GM12864 (cell line): ENCODE measurements at places on chromosomes 3 and 15.
A peak's percentile ranks its signal among the peaks of the same experiment; 100 is the strongest.

DNA sequence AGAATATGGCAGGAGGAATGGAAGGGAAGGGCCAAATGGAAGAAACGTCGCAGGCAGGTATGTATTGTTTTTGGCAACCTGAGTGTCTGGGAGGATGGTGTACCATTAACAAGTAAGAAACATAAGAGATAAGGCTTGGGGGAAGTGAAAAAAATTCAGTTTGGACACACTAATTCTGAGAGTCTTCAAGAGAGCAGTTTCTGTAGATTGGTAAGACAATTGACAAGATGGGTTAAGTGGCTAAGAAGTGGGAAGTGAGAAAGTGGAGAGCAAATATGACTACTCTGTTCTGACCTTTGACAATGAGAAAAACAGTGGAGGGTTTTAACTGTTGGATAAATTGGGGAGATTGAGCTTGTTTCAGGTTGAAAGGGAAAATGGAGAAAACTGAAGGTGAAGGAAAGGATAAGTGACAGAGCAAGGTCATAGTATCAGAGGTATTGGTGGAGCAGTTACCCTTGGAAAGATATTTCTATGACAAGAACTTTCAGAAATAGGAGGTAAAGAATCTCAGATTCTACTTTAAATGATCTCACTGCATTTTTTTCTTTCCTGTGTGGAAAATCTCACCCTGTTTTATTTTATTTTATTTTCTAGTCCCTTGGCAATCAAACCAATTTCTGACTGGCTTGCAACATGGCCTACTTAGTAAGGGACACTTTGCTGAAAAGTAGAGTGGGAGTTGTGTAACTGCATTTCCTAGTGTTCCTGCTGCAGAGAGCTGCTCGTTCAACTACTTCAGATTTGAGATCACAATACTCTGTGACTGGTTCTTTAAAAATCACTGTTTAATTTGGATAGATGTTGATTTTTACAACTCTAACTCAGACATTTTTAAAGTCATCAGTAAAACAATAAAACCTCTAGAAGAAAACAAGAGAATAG is 23.1 kb upstream of the GABPB1 start:
- peak; percentile 89 for DNase-seq

GRCh38 chr3:193874512-193874911 is 261.4 kb upstream of the HES1 start:
- DNase-seq: no peak

DNA sequence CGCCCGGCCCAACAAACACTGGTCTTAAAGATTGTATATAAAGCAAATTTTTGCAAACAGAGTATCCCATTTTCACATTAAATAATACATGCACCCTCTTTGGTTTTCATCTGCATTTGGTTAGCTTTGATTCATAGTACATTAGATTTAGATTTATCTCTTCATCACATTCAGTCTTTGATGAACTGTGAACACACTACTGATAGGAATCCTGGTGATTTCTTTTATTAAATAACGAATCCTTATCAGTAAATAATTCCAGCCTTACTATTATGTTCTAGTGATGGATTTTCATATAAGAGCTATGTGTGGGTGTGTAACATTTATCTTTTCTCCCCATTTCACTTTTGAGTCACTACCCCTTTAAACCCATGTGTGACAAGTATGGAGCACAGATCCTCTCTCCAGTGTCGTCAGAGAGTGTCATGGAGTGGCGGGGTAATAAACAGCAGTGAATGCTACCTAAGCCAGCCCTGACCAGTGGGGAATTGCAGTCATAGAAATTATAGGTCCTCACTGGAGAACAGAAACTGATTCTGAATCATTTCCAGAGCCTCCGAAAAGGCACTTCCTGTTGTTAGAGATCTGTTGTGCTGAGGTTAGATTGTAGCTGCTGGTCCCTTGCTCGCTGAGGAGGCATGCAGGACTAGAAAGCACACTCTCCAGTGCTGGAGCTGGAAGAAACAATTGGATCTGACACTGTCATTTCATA is 22.0 kb downstream of the SLC7A14 start:
- DNase-seq: peak; percentile 44

DNA sequence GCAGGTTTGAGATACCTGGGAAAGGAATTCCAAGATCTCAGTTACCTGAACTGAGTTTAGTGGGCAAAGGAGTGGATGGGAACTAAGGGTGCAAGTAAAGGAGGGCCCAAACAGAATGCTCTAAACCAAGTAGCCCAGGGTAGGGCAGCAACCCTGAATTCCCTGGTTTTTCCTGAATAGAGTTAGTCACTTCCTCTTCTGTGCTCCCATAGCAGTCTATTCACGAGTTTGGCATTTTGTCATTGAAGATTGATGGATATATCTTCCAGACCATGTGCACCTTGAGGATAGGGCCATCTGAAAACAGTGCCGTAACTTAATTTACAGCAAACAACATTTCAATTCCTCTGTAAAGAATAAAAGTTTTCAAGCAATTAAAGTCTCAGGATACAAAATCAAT is 18.5 kb upstream of the PTX3 start:
- DNase-seq: no peak

DNA sequence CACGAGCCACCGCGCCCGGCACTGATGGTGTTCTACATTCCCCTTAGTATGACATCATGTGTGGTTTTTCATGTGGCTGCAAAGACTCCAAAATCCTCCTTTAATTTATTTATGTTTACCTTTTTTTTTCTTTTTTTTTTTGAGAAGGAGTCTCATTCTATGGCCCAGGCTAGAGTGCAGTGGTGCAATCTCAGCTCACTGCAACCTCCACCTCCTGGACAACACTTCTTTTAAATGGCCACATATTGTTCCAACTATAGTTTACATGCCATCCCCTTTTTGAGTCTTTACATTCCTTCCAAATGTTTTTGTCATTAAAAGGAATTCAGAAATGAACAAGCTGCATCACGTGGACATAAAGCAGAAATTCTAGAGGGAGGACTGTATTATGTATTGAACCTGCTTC is 10.3 kb upstream of the CDV3 start:
- DNase-seq: no peak

DNA sequence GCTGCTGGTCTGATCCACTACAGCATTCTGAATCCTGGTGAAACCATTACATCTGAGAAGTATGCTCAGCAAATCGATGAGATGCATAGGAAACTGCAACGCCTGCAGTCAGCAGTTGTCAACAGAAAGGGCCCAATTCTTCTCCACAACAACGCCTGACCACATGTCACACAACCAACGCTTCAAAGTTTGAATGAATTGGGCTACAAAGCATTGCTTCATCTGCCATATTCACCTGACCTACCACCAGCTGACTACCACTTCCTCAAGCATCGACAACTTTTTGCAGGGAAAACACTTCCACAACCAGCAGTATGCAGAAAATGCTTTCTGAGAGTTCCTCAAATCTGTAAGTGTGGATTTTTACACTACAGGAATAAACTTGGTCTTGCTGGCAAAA is 54.7 kb upstream of the C2CD4B start:
- no peak for DNase-seq

- no peak for DNase-seq
Measured at GRCh38 chr3:175985781-175986180, 1126.6 kb downstream of the NAALADL2 start.

DNA sequence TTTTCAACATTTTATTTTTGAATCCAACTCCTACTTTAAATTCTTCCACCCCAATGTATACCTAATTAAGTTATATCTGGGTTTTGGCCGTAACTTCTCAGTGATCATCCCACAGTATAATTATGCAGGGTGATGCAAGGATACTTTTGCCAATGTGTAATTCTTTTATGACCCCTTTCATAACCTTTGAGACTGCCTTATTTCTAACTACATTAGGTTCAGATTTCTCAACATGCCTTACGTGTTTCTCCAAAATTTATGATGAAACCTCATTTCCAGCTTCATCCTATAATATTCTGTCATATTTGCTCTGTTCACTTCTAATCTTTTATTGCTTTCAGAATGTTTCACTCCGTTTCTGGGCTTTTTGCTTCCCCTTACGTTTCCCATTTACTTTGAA is 1229.6 kb upstream of the ALCAM start:
- no peak for DNase-seq

DNA sequence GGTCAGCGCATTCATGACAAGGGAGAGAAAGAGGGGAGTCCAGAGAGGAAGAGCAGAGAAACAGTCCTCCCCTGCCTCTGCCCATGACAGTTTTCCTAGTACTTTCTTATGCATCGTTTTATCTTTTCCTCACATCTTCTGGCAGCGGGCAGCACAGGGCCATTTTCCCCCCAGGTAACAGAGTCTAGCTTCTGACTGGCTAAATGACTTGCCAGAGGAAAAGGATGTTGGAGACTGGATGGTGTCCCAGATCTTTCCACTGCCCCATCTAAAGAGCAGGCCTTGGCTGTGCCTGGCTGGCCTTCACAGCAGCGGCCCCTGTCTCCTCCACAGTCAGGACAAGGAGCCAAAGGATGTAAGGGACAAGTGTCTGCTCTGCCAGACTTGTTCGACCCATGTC is 59.3 kb downstream of the CTDSPL start:
- DNase-seq: no peak

- DNase-seq: no peak
Measured at GRCh38 chr3:10883478-10884234, 67.6 kb downstream of the SLC6A11 start.

GRCh38 chr3:65988411-65989180 is 50.1 kb downstream of the MAGI1 start:
- no peak for DNase-seq

- DNase-seq: no peak
Measured at GRCh38 chr3:190385731-190386688, 2.0 kb upstream of the CLDN16 start.

- no peak for DNase-seq
Measured at GRCh38 chr3:242602-243355, 46.2 kb downstream of the CHL1 start.

DNA sequence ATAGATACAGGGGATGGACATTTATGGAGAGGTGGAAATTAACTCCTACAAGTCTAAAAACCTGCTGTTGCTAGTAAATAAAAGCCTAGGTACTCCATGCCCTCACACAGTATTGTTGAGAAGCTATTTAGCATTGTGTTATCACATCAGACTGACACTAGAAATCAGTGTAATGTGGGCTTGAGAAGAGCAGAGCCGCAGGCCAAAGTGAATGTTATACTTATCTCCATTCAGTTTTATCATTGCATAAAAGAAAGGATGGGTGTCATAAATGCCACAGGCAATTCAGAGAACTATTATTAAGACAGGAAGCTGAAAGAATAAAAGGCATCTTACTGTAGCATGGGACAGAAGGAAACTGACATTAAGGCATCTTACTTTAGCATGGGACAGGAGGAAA is 13.7 kb upstream of the ISLR start:
- DNase-seq: no peak

GRCh38 chr3:72681598-72681997 is 166.6 kb downstream of the SHQ1 start:
- DNase-seq: no peak

DNA sequence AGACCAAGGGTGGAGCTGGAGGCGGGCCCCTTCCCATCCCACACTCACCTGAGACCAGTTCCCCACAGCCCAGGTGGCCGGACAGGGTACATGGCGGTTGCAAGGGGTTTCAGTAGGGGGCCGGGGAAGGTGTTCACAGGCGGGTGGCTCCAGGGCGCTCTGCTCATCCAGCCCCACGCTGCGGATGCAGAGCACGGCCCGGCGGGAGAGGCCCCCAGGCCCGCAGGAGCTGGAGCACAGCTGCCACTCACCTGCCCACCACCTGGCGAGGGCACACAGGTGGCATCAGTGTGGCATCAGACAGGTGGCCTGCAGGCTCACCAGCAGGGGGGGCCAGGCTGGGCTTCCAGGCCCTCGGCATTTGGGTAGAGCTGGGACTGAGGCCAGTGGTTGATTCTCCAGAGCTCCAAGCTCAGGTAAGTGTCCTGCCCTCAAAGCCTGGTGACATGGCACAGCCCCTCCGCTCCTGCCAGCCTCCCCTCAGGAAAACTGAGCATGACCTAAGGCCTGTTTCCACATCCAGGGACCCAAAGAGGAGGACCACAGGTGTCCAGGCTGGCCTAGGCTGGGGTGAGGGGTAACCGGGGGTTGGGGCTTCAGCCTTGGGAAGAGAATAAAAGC is 43.8 kb downstream of the ADAMTS7 start:
- DNase-seq: no peak

DNA sequence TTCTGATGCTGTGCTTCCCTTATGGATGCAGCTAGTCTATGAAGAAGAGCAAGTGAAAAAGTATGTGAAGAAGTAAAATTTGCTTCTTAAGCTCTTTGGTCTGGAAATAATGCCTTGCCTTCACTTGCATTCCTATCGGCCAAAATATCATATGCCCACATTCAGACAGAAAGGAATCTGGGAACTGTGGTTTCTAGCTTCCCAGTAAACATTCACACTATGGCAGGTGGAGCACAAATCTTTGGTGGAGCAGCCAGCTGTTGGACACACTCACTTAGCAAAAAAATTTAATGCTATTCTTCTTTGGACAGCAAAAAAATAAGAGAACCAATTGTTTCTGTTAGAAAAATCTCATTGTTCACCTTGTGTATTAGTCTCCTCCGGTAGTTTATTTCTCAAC is 12.3 kb upstream of the COL6A6 start:
- no peak for DNase-seq

GRCh38 chr3:11146773-11147660 is 7.3 kb upstream of the HRH1 start:
- DNase-seq: no peak

- DNase-seq: no peak
Measured at GRCh38 chr3:168322941-168323340, 227.2 kb upstream of the GOLIM4 start.

DNA sequence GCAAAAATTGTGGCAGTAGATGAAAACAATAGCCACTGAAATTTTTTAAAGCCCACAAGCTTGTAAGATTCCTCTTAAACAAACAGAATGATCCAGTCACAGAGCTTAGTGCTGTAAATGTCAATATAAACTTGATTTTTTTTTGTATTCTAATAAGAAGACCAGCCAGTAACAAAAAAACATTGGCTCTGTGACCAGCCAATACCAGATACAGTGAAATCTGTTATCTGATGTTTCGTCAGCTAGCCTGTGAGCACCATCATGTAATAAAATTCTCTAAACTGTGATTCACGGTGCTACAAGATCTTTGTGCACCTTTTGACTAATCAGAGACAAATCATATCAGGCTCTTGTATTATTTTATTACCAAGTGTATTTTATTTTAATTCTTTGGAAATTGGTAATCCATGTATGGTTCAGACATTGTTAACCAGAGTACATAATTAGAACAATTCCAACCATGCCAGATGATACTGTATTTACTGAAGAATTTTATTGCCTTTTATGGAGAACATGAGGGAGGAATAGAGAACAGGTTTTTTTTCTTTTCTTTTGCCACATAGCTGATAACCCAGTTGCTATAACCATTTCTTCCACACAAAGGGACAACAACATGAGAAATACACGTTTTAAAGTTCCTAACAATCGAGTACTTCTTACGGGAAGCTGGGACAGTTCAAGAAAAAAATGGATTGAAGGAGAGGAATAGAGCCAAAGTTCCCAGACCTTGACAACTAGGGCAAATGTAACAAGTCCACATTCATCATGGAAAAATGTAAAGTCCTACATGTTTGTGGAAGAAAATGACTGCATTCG is 71.9 kb downstream of the FILIP1L start:
- no peak for DNase-seq

GRCh38 chr3:112930771-112931170 is 44.1 kb downstream of the CD200R1 start:
- no peak for DNase-seq

- no peak for DNase-seq
Measured at GRCh38 chr3:70386043-70386442, 73.6 kb upstream of the MDFIC2 start.

GRCh38 chr3:150184426-150185071 is 213.9 kb upstream of the PFN2 start:
- no peak for DNase-seq

- no peak for DNase-seq
Measured at GRCh38 chr3:72343078-72343477, 505.2 kb downstream of the SHQ1 start.
